ENCODE measurements at places on chromosomes 1 and 21.

GRCh38 chr1:9753121-9753531 lies 70.6 kb downstream of the CLSTN1 start:
- DNase-seq, result peak; percentile 50

GRCh38 chr1:224528900-224529299 lies 87.2 kb upstream of the CNIH3 start:
- no peak for DNase-seq

DNA sequence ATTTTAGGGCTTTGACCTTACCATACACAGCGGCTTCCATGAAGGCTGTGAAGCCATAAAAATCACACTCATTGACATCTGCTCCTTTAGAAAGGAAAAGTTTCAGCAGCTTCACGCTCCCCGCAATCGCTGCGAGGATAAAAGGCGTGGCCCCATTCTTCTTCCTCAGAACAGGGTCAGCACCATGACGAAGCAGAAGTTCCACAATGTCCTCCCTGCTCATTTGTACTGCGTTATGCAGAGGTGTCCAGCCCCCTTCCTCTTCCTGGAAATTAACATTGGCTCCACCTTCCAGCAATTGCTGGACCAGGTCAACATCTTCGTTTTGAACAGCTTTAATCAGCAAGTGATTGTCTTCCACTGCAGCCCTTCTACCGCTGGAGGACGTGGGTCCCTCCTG lies 2.7 kb downstream of the RNASEL start:
- DNase-seq, result no peak

- no peak for DNase-seq
Observed at GRCh38 chr1:119635811-119636390, 12.2 kb downstream of the ZNF697 start.

DNA sequence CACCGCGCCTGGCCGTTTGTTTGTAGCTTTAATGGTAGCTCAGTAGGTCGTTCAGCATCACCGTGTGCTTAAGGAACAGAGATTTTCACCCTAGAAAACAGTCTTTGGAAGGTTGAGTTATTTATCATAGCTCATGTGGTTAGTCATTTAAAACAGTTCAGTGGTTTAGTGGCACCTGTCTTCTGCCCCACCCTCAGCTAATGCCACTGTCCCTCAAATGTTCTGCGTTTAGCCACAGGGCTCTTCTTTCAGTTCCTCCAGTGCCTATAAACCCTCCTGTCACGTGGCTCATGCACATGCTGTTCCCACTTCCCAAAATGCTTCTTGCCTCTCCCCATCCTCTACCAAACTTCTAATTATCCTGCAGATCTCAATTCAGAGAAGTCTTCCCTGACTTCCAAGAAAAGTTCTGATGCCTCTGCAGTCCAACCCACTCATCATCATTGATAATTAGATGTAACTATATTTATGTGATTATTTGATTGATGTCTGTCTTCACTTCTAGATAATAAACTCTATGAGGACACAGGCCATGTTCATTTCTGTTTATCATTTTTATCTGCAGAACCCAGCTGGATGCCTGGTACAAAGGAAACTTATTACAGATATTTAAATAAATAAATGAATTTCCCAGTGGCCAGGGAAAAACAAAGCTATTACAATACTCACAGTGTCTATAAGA lies 14.4 kb upstream of the DIPK1A start:
- no peak for DNase-seq

GRCh38 chr1:3060601-3061551 lies 8.1 kb upstream of the PRDM16 start:
- DNase-seq, result no peak

- no peak for DNase-seq
Observed at GRCh38 chr21:26028183-26028582, 142.4 kb downstream of the APP start.

DNA sequence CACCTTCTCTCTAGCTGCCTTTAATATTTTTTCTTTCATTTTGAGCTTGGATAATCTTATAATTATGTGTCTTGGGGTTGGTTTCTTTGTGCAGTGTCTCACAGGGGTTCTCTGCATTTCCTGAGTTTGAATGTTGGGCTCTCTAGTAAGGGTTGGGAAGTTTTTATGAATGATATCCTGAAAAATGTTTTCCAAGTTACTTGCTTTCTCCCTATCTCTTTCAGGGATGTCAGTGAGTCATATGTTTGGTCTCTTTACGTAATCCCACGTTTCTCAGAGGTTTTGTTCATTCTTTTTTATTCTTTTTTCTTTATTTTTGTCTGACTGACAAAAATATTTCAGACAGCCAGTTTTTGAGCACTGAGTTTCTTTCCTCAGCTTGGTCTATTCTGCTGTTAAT lies 55.4 kb upstream of the CCDC190 start:
- no peak for DNase-seq

GRCh38 chr21:41148798-41149197 lies 19.2 kb upstream of the BACE2 start:
- DNase-seq, result no peak

DNA sequence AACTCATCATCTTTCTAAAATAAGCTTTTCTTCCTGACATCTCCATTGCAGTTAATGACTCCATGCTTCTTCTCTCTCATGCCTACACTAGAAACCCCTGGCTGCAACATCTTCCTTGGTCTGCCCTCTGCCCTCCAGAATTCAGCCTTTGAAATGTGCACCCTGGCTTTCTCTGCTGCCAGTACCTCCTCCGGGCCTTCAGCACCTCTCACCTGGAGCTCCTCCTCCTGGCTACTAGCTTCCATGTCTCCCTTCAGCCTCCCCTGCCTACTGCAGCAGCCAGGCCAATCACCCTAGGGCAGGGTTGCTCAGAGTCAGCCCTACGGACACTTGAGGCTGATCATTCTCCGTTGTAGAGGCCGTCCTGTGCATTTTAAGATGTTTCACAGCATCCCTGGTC lies 18.3 kb downstream of the SUSD4 start:
- no peak for DNase-seq

DNA sequence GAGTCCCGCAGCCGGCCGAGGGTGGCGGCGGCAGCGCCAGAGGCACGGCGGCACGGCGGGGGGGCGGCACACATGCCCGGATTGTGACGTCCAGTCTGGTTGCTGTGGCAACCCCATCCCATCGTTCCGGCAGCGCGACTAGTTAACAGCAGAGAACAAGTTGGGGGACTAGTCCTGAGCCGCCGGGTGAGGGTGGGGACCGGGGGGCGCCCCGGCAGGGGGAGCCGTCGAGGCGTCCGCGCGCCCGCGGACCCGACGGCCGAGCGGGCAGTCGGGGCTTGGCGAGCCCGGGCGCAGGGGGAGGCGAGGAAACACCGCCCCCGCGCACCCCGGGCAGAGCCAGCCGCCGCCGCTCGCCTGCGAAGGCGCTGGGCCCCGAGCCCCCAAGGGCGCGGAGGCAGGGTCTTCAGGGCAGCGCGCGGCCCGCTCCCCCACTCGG lies at the start of gene CHD5:
Gene CHD5 (minus strand): TSS at position 54 of the 439 bp plus-strand sequence. CDS start 298 bp downstream, outside the sequence.
- DNase-seq, result no peak

- DNase-seq, result no peak
Observed at GRCh38 chr1:180486092-180486491, 16.3 kb downstream of the ACBD6 start.

- DNase-seq, result no peak
Observed at GRCh38 chr1:214777364-214777763, 174.4 kb downstream of the CENPF start.

DNA sequence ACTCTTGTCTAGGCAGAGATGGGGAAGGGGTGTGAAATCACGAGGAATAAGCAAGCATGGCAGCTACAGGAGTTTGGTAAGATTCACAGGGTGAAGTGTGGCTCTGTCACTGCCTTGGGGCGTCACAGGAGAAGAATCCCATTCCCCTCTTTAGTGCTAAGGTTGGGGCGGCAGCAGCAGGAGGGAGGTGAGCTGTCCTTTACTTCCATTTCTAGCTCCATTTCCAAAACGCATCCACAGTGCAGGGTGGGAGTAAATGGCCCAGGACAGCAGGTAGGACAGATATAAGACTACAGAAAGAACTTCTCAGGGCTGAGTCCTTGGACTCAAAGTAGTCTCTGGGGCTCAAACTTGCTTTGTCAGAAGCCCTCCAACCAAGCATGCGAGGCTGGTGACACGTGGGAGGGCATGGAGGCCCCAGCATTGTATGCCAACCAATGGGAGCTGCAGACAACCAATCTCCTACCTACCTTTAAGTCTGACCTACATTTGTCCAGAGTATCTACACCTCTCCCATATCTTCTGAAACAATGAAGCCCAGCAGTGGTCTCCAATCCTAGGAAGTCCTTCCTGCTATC lies 8.5 kb downstream of the MEF2D start:
- DNase-seq, result no peak

DNA sequence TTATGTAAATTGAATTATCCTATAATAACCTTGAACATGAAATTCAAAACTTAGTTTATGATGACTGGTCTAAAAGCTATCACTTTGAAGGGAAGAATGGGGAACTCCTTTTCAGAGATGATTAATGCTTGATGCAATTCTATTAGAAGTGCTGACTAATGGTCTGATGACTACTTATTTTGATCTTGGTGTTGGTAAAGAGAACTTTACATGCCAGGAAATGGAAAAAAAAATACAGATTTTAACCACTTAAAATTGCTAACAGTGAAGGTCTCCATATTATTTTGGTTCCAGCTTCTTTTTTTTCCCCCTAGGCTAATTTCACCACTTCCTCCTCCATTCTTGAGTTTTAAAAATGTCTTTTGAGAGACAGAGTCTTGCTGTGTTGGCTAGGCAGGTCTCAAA lies 22.9 kb downstream of the S1PR1 start:
- peak; percentile 39 for DNase-seq

DNA sequence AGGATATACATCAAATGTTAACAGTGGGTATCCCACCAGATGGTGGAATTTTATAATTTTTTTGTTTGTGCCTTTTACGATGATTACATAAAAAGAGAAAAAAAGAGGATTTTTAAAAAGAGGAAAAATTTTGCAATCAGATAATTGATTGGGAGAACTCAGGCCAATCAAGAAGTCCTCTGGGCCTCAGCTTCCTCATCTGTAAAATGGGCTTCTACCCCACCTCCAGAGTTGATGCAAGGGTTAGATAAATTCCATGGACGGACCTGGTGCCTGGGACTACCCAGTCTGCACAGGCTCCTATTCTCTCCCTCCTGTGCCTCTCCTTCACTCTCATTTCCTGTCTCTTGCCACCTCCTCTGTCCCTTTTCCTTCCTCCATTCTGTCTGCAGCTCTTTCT lies 88.9 kb downstream of the TRABD2B start:
- no peak for DNase-seq

DNA sequence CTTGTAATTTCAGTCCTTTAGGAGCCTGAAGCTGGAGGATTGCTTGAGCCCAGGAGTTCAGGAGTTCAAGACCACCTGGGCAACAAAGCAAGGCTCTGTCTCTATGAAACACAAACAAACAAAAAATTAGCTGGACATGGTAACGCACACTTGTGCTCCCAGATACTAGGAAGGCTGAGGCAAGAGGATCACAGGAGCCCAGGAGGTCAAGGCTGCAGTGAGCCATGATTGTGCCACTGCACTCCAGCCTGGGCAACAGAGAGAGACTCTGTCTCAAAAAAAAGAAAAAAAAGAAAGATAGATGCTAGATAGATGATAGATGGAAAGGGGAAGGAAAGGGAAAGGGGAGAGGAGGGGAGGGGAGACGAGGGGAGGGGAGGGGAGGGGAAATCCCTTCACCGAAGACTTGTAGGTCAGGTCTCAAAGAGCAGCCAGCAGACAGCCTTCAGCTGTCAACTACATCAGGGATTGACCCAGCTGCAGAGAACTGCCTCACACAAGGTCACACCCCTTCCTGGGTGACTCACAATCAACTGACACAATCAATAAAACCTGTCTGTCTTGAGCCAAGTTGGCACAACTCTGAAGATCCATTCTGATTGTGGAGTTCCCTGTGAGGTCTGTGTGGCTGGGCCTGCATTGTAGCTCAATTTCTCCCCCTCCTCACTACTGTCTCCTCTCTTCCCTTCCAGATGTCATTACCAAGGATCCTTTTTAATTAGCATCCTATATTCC lies 200.6 kb downstream of the RGS7 start:
- DNase-seq, result no peak

GRCh38 chr1:218863987-218864386 lies 309.7 kb upstream of the LYPLAL1 start:
- no peak for DNase-seq

- no peak for DNase-seq
Observed at GRCh38 chr1:233252441-233252840, 43.1 kb downstream of the PCNX2 start.

- DNase-seq, result no peak
Observed at GRCh38 chr1:7560128-7560527, 211.0 kb upstream of the VAMP3 start.

DNA sequence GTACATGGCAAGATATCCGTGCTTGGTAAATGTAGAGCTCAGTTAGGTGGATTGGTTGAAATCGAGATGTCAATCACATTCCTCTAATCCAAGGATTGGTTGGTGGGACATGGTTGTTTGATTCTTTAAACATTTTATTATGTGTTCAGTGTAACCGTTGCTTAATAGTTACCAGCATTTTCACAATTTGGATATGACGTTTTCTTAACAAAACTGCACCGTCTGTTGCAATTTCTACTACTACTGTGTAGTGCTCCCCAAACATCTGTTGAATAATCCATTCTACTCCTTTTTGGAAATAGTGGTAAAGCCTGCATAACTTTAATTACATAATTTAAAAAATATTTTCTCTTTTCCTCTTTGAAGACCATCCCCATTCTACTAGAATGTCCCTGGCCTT lies 16.3 kb downstream of the OR2B11 start:
- DNase-seq, result no peak

GRCh38 chr1:38644092-38644491 lies 215.5 kb downstream of the RRAGC start:
- DNase-seq, result no peak

GRCh38 chr1:73162564-73162963 lies 880.2 kb upstream of the NEGR1 start:
- no peak for DNase-seq

DNA sequence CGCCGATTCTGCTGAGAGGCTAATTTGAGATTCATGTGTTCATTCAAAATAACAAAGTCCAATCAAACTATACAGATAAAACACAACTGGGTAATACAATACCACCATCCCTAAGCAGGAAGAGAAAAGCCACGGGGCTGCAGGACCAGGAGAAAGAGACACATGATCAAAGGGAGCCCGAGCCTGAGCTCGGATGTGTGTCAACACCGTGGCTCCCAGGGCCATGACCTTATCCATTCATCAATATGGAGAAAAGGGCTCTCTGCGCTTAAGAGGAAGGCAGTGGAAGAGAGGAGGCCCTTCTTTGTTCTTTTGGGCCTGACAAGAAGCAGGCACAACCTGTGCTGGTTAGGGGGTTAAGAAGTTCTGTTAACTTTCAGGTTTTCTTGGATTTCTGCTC lies 56.7 kb downstream of the HUNK start:
- DNase-seq, result no peak

GRCh38 chr1:208150833-208151458 lies 93.2 kb downstream of the PLXNA2 start:
- no peak for DNase-seq

Measured in AG09319 (cell line).